ENCODE measurements at places on chromosomes 2 and 18.
A peak's percentile ranks its signal among the peaks of the same experiment; 100 is the strongest.

DNA sequence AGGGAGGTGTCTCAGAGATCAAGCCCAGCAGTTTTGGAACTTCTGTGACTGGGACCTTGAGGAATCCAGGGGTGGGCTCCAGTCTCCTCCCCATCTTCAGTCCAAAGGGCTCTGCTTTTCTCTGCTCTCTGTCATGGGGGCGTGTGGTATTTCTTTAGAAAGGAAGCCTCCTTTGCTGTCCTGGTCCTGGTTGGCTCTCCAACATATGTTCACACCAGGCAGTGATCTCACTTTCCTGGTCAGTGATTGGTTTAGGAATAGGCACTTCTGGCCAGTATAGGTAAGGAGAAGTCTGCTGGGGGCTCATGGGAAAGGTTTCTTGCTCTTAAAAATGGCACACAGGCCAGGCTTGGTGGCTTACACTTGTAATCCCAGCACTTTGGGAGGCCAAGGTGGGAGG is 115.5 kb upstream of the HAAO start:
- no peak for DNase-seq

GRCh38 chr18:46856973-46857372 is 60.3 kb downstream of the PIAS2 start:
- no peak for DNase-seq

- no peak for DNase-seq
Observed at GRCh38 chr2:201130524-201131186, 14.7 kb downstream of the CFLAR start.

- peak; percentile 61 for DNase-seq
Observed at GRCh38 chr2:24409700-24410556, 49.6 kb upstream of the ITSN2 start.

- DNase-seq: no peak
Observed at GRCh38 chr2:16713011-16713423, 47.4 kb upstream of the CYRIA start.

DNA sequence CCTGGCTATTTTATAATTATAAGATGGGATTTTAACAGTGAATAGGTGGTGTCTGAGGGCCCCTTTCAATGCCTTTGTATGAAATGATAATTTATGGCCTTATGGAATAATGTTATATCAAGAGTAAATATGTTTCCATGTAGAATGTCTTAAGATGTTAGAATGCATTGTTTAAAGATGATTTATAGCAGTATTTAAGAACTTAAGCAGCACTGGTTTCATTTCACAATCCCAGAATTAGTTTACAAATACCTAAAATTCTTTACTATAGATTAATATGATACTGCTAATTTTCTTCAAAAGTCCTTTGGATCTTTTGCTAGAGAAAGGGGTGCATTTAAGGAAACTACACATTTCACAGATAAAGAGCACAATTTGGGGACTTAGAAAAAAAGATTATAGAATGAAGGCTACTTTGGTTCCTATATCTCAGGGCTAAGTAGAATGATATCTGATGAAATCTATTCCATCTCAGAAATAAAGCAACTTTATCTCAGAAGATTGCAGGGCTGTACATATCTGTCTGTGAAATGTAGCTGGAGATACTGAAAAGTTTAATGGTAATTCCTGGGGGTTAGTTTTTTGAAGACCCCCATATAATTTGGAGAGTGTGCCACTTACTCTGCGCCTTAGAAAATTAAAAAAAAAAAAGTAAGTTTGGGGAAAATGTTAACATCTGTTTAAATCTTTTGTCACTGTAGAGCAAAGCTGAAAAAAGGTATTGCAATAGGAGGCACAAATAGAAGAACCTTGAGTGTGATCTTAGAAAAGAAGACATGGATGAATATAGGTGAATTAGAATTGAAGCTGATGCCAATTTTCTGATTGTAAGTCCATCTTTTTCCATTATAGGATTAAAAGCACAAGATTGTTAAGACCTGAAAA is 123.4 kb downstream of the GULP1 start:
- no peak for DNase-seq

GRCh38 chr2:42788882-42789281 is 3.5 kb downstream of the HAAO start:
- no peak for DNase-seq

- no peak for DNase-seq
Observed at GRCh38 chr2:230218421-230218820, 1.4 kb downstream of the SP110 start.

DNA sequence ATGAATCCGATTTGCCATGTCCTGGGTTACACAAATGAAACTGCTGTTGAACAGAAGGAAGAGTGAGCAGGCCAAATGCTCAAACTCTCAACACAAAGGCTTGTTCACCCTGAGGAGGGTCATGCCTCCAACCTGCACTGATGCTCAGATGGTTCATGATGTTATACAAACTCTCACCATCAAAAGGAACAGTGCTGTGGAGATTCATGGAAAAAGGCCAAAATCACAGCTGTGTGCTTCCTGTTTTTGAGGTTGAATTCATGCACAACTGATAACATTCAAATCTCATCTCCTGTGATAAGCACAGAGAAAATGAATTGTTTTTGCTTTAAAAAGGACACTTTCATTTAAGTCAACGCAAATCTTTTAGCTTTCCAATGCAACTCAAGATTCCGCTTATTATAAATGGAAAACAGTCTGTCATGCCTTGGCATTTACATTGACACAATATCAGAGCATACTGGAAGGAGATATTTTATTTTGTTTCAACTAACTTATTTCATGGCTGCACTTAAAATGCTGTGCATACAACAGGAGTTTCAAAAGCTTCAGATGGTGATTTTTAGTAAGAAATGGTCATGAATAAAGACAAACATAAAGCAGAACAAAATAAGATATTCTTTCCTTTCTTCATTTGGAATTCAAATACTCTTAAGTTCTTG is 22.2 kb upstream of the TTN start:
- peak; percentile 67 for DNase-seq

DNA sequence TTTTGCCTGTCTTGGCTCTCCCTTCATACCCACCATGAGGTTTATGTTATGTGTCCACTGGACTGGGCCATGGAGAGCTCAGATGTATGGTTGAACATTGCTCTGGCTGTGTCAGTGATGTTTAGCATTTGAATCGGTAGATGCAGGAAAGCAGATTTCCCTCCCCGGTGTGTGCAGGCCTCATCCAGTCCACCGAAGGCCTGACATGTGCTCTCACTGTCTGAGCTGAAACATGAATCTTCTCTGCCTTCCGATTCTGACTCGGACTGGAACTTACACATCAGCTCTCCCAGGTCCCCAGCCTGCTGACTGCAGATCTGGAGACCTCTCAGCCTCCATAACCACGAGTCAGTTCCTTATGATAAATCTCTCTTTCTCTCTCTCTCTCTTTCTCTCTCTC is 72.4 kb upstream of the SLC66A3 start:
- no peak for DNase-seq

DNA sequence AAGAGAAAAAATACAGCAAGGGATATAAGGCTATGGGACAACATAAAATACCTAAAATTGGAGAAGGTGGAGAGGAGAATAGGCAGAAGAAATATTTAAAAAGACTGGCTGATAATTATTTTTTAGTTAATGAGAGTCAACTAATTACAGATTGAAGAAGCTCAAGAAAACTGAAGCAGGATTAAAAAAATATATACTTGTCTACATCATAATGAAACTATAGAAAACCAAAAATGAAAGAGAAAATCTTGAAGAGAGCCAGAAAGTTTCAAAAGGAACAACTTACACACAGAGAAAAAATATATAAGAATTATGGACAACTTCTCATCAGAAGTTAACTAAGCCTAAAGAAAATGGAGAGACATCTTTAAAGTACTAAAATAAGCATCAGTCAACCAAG is 62.9 kb upstream of the APCDD1 start:
- DNase-seq: no peak

DNA sequence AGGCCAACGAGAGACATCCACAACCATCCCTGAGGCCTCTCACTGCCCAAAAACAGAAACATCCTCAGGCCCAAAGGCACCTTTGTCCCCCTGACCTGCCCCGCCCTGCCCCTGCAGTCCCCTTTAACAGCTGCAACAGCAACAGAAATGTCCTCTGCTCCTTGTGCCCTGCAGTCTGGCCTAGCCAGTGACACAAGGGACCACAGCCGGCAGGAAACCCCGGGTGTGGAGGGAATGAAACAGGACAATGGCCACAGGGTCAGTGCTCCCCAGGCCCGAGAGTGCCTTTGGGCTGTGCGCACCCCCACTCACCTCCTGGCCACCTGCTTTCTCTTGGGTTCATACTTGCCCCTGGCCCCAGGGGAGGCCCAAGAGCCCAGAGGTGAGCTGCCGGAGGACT is 35.6 kb downstream of the SNED1 start:
- DNase-seq: no peak

DNA sequence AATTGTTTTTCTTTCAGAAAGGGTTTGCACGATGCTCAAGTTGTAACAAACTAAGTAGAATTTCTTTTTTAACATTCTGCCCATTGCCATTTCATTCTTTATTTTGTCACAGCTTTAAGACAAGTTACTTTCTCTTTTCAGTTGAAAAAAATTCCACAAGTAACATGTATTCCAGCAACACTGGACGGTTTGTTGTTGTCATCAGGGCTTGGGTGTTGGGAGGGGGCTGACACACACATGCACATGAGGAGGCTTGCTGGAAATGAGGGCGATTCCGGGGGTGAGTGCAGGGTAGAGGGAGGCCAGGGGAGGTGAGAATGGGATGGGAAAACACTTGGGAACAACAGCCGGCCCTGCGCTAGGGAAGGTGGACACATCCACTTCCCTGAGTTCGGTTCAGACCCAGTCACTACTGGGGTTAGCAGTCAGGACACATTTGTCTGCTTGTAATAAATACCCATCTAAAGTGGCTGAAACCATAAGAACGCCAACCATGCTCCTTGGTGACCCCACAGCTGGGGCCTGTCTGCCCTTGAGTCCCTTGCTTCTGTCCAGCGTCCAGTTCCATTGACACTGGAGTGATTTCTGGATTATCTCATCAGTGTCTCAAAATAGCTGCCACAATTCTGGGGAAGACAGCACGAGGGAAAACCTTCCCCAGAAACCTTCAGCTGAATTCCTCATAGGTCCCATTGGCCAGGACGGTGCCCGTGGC is 141.8 kb upstream of the BCL2L11 start:
- DNase-seq: no peak

DNA sequence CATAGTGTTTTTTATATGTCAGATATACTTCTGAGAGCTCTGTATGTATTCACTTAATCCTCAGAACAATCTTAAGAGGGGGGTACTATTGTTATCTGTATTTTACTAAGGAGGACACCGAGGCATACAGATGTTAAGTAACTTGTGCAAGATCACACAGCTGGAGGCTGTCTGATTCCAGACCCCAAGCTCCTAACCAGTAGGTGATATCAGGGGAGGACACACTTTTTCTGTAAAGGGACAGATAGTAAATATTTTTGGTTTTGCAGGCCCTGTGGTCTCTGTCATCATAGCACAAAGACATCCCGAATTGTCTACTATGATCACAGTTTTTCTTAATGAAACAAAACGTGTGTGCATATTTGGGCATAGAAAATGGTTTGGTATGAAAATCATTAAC is 143.7 kb downstream of the LAMA3 start:
- no peak for DNase-seq

- DNase-seq: no peak
Observed at GRCh38 chr18:55795101-55795669, 207.2 kb upstream of the TCF4 start.
